Stimulated activated CD4-positive, alpha-beta T cell treated with anti-CD3 and anti-CD28 coated beads, Interleukin-4, amount 100 ng/mL, for 1 hour (primary cell): ENCODE measurements at places on chromosomes 2 and 18.
A peak's percentile ranks its signal among the peaks of the same experiment; 100 is the strongest.

DNA sequence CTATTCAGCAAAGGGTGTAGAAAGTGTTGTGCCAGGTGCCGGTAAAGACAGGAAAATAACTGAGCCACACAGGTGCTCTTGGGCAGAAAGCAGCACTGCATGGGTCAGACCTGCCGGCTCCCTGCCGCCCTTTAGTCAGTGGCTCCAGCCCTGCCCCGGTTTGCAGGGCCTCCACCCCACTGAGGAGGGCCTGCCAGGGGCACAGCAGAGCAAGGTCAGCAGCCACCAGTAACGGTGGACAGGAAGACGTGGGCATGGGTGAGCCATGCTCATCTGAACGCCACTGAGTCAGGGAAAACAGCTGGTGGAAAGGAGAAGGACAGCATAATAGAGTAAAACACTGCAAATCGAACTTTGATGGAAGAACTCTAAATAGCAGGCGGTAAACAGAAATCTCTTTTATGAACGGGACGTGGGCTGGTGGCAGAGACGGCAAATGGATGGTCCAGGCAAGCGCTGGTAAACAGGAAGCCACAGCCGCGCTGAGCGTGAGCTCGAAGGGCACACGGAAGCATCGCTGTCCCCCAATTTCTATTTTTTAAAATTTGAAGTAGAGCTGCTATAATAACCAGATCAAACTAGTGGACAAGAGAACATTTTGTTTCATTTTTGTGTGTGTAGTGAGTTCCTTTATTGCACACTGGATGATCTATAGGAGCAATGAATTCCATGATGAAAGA, 141.8 kb upstream of the ALKAL2 start:
- DNase-seq: no peak

- no peak for DNase-seq
Observed at GRCh38 chr2:204655101-204655500, 109.8 kb downstream of the PARD3B start.

- DNase-seq: no peak
Observed at GRCh38 chr2:29697715-29698114, 223.7 kb downstream of the ALK start.

GRCh38 chr2:71688530-71688929, 235.2 kb downstream of the DYSF start:
- no peak for DNase-seq

DNA sequence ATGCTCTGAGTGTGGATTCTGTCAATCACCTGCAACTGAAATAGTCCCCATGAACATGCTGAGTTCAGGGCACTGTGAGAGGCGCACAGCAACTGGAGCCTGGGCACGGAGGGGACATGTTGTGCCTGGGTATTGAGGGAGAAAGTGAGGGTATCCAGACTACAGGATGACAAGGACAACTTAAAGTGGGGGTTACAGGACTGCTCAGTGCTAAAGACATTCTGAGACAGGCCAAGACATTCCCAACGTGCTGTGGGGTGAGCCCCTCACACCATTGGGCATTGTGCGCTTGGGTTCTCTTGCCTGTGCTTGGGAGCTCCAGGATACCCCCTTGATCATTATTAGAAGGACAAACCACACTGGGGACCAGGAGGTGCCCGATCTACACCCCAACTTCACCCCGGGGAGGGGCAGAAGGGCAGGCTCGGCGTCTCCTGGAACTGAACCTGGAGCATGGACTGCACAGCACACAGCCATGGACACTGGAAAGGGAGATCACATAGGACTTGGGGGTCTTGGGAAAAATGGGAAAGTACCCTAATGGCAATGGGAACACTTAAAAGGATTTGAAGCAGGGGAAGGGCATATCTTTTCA, 72.5 kb upstream of the HDAC4 start:
- DNase-seq: no peak

DNA sequence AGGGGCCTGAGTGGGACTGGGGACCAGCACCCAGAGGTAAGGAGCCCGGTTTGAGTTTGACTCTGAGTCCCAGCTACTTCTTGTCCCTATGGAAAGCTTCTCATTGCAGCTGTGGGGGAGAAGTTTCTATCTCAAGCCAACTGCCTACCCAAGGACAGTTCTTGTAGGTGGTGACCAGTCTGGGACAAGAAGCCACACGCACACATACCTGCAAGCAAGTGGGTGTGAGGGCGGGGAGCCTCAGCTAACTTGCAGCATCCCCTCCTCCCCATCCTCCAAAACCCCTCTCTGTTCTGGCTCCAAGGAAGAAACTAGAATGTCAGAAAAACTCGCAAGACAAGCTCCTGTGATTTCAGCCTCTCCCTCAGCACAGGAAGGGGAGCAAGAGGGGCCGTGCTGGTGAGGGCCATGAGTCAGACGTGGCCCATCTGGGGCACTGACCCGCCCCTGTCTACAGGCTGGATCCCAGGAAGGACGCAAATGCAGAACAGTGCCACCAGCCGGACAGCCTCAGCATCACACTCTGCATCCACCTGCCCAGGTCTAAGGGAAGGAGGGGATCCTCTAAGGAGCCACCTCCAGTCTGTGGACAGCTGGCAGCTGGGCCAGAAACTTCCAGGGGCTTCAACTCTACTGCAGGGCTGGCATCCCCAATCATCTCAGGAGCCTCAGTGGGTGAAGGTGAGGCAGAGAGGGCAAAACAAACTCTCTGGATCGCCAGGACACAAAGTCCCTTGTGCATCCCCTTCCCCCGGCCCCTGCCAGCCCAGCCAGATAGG, 103.4 kb downstream of the TNS1 start:
- DNase-seq: no peak

DNA sequence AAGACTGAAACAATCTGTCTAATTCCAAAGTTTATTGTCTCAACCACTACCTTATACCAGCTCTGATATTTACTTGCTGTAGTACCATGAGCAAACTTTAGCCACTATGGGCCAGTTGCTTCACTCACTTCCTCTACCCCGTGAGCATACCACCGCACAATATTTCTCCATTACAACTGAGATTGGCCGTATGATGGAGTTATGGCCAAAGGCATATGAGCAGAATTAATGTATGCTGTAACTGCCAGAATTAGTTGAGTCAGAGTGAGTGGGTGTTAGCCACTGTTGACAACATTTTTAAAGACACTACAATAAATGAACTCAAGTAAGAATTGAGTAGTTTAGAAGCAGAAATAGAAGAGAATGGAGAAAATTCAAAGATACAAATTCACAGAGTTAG, 69.7 kb downstream of the LRATD1 start:
- DNase-seq: no peak

- DNase-seq: no peak
Observed at GRCh38 chr2:50345701-50346591, 686.0 kb downstream of the NRXN1 start.

DNA sequence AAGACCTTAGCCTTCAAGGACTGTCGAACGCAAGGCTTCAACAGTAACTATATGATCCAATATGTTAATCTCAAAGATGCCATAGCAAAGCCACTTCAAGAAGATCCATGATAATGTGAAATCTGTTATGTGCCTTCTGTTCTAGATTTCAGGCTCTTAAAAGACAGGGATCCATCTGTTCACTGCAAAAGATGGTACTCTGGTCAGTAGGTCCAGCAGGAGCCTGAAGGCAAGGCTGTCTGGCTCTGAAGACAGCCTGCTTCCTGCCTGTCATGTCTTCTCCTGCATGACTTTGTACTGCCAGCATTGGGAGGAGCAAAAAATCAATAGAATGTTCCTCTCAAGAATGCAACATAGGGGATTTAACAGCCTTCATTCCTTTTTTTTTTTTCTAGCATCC, 270.8 kb upstream of the PARD3B start:
- no peak for DNase-seq

DNA sequence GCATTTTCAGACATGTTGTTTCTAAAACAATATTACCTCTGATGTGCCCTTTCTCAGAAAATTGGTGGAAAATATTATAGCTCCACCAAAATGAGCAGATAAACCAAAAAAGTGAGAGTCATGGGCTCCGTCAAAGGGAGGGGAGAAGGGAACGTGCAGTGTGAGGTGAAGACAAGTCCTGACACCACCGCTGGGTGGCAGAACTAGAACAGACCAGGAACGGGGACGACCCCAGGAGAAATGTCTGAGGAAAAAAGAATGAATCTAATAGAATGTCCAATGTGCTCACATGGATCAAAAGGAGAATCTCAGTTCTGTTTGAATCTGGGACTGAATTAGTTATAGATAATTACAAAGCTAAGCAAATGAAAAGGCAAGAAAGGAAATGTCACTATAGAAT, 22.6 kb upstream of the BCL2 start:
- peak; percentile 26 for DNase-seq

DNA sequence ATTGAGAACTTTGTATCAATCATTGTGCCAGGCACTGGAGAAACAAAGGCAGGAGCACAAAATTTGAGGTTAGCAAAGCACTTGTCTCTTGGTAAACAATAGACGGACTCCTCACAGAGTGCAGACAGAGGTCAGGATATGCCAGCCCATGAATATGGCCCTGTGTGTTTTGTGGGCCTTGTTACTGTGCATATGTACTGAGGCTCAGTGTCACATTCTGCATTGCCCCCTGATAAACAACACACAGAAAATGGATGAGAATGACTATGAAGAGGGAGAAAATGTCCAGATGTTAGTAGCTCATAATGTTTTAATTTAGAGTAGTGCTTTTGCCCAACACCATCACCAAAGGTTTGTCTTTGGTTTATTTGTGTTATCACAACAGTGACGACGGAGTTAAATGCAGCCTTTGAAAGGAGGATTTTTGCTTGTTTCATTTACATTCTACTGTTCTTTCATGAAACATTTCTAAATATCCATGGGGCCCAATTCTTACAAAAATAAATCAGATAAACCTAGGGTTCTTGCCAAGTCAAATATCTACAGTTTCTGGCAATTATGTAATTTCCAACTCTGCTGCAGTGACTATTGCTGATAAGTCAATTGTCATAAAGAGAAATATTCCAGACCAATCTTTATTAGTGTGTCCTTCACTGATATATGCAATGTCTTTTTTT, 14.6 kb upstream of the NT5C1B start:
- no peak for DNase-seq

- no peak for DNase-seq
Observed at GRCh38 chr2:85584354-85584856, at the start of gene VAMP5. Gene VAMP5 (plus strand): TSS chr2:85584431. CDS start chr2:85584491, 60 bp downstream.

GRCh38 chr2:143686585-143687164, 557.5 kb downstream of the ARHGAP15 start:
- DNase-seq: no peak

DNA sequence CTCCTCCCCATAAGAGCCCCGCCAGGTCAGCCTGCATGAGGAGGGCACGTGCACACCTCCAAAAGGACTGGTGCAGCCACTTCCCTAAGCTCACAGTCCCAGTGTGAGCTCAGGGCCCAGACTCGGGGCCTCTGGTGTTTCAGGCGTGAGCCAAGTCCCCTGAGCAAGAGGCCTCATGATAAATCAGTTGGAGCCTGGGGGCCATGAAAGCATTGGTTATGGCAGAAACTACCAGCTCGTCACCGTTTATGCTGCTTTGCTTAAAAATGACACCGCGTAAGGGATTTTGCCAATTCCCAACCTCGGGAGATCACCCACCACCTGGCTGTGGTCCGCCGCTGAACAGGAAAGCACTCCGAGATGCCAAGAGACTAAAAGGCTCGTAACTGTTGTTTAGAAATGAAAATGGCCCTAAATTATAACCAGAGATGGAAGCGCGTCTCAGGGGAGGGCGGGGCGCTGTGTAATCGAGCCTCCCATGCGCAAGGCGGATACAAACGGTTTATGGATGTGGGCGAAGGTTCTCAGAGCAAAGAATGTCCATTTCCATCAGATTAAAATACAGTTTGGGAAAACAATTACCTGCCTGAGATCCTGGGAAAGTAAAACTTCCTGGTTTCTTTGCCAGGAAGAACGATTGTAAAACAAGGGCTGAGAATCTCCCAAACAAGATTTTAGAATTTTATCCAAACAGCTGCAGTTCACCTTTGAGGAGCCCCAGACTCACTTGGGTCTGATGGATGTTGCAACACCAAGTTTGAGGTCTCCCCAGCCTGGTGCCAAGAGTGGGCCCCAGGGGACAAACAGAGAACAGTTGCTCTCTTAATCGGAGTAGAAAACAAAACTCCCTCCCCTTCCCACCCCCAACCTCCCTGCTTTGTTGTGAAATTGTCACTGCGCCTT, 141.4 kb downstream of the BCL2 start:
- no peak for DNase-seq

GRCh38 chr2:219871351-219871750, 243.9 kb downstream of the SLC4A3 start:
- DNase-seq: no peak

- no peak for DNase-seq
Observed at GRCh38 chr2:142914507-142915313, 37.2 kb downstream of the KYNU start.

DNA sequence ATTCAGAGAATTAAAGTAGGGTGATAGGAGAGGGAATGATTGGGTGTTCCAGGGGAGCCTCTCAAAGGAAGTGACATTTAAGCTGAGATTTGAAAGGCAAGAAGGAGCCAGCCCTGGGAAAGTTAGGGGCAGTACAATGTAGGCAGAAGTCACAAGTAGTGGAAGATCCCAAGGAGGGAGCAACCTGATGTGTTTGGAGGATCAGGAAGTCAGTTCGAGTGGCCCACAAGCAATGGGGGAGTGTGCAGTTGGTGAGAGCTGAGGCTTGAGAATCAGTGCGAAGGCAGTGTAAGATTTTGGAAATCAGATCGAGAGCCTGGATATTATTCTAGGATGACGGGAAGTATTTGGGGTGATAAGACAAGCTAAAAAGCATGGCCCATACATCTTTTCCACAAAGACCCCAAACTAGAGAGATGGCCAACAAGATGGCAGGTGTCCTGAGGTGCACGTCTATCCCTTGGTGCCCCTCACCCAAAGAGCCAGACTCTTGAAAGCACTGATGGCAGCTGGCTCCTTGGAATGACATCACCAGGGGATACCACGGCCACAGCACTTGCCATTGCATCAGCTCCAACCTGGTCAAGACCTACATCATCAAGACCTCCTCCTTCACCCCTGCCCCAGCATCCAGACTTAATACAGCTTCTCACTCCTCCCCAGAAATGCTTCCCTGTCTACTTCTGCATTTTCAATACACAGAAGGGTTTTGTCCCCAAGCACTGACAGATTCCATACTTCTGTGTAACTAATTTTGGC, 127.3 kb downstream of the BCL2 start:
- DNase-seq: no peak
